ENCODE measurements at places on chromosomes 7 and 10.

- no peak for DNase-seq
Observed at GRCh38 chr10:115711306-115711705, 561.7 kb downstream of the GFRA1 start.

GRCh38 chr7:2185715-2186114 lies 47.0 kb downstream of the MAD1L1 start:
- no peak for DNase-seq

GRCh38 chr7:82605247-82605864 lies 161.8 kb upstream of the CACNA2D1 start:
- no peak for DNase-seq

- DNase-seq = no peak
Observed at GRCh38 chr10:36248304-36248981, 606.3 kb upstream of the FZD8 start.

GRCh38 chr10:61166065-61166464 lies 222.1 kb upstream of the RHOBTB1 start:
- no peak for DNase-seq

GRCh38 chr7:117772421-117772820 lies 100.8 kb downstream of the CTTNBP2 start:
- no peak for DNase-seq

GRCh38 chr10:113385021-113385999 lies 167.5 kb upstream of the HABP2 start:
- peak; percentile 49 for DNase-seq

DNA sequence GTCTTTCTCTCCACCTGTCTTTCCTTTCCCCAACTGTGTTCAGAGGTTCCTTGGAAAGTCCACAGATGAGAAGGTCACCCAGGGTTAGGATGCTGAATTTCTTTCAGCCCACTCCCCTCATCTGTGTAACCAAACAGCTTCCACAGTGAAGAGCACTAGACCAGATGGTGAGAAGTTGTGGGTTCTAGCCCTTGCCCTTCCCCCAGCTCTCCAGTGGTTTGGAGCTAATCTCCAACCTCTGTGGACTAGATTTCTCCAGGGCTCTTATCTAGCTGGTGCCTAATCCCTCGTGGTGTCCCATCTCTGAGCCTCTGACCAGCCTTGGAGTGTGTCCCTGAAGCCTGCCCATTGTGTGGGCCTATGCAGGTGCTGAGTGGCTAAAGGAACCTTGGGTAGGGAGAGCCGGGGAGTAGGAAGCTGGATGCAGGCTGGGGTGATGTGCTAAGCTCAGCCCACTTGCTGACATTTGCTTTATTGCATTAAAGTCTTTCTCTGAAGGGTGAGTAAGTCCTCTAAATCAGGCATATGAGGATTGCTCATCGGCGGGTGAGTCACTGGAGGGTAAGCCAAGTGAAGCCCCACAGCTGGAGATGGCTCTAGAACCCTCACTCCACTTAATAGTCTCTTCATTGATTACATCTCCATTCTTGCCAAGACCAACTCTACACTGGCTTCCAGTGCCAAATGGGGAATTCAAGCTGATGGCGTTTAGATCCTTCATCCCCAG lies 14.9 kb downstream of the DUSP5 start:
- DNase-seq = no peak

GRCh38 chr7:18788026-18788425 lies 292.5 kb downstream of the HDAC9 start:
- no peak for DNase-seq

- DNase-seq = no peak
Observed at GRCh38 chr7:35365523-35365922, 111.6 kb upstream of the TBX20 start.

DNA sequence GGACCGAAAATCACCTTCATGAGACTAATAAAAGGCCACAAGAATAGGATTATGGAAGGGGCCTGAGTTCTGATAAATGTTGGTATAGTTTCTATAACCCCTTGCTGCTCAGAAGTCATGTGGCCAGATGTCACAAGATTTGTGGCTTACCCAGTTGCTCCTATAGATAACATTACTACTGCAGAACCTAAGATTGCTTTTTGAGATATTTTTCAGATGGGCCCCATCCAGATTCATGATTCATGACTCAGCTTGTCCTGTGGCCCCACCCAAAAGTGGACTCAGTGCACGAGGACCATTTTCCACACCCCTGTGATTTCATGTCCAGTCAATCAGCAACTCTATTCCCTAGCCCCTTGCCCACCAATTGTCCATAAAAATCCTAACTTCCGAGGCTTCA lies 209.0 kb downstream of the ACTR3B start:
- no peak for DNase-seq

DNA sequence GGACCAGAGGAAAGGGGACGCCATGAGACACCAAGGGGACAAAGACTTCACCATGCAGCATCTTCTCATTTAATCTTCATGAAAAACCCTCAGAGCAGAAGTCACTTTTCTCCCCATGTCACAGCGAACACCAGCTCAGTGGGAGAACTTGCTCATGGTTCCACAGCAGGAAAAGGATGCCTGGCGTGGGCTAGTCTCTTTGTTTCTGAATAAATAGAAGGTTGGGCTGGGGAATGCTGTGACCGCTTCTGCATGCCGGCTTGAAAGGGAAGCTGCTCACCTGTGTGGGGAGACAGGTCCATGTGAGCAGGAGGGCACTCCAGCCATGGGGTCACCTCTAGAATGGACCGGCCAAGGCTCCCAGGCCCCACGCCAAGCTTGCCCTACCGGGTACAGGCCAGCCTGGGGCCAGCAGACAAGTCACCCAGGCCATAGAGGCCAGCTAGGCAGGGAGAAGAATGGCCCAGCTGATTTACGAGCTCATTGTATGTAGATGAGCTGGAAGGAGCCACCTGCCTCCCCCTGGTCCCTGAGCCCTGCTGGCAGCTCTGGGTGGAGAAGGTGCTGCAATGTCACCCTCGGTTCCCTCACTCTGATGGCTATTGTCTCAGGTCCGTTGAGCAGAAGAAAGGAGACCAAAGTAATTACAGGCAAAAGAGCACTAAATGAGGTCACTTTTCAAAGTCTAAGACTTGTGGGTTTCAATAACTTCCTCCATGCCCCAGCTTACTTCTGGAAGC lies 82.0 kb upstream of the PDZD8 start:
- DNase-seq = no peak

GRCh38 chr10:57769298-57769697 lies 498.4 kb downstream of the IPMK start:
- no peak for DNase-seq

GRCh38 chr7:84081973-84082522 lies 112.5 kb downstream of the SEMA3A start:
- no peak for DNase-seq
